ENCODE measurements at places on chromosomes 3 and 15.

- DNase-seq, result no peak
These were observed 818.8 kb upstream of the LMCD1 start for GRCh38 chr3:7682822-7683229.

- no peak for DNase-seq
These were observed 707.8 kb downstream of the TUSC7 start for GRCh38 chr3:117417411-117417810.

DNA sequence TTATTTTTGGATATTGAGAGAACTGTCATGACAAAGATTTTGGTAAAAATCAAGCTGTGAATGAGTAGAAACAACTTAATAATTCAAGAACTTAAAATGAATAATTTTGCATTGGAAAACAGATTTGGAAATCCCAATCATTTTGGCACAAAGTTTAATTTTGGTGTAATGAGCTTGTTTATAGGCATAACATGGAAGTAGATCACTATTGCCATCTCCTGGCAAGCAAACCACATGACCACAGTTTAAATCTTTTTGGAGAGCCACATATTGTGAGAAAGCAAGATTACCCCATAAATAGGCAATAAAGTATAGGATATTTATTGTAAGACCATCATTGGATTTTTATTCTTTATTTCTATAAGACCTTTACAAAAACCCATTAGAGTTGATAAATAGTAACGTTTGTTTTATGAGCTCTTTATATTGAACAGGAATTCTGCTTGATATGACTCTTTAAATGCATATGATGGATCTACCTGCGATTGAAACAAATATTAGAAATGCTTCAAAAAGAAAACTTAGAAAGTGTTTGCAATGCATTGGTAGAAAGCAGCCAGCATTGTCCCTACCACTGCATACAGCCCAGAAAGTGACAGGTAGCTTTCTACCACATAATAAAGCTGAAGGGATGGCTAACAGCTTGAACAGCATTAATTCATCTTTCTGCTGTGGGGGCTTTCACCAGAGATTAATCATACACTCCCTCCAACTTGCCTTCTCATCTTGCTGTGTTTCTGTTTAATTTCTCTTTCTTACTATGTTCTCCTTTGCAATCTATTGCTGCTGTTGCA is 766.8 kb downstream of the TBL1XR1 start:
- no peak for DNase-seq

GRCh38 chr3:107241217-107241616 is 136.0 kb upstream of the CCDC54 start:
- DNase-seq, result no peak

DNA sequence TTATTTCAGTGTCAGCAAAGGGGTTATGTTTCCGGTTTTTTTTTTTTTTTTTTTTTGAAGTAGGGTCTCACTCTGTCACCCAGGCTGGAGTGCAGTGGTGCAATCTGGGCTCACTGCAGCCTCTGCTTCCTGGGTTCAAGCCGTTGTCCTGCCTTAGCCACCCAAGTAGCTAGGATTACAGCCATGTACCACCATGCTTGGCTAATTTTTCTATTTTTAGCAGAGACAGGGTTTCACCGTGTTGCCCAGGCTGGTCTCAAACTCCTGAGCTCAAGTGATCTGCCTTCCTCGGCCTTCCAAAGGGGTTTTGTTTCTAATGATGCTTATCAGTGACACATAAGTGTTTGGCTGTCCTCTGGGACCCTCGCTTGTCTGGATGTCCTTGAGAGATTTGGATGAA is 235.7 kb upstream of the C2CD4B start:
- DNase-seq, result no peak

DNA sequence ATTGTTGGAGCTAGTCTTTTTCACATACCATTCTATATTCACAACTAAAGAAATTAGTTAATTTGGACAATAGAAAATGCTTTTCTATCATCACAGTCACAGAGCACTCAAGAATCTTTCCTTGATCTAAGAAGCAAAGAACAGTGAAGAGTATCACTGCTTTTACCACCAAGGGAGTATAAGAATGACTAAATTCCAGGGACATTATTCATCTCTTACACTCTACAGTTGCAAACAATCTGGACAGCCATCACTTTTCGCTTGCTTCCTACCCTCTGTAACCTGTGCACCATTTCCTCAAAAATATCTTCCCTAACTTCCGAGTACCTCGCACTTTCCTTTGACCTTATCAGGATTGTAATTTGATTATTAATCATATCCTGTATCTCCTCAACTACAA is 359.5 kb upstream of the TMCO5A start:
- DNase-seq, result no peak

GRCh38 chr3:138118612-138119422 is 3.4 kb upstream of the DZIP1L start:
- DNase-seq, result no peak
